Foreskin keratinocyte (primary cell): ENCODE measurements at places on chromosomes 12 and 14.

DNA sequence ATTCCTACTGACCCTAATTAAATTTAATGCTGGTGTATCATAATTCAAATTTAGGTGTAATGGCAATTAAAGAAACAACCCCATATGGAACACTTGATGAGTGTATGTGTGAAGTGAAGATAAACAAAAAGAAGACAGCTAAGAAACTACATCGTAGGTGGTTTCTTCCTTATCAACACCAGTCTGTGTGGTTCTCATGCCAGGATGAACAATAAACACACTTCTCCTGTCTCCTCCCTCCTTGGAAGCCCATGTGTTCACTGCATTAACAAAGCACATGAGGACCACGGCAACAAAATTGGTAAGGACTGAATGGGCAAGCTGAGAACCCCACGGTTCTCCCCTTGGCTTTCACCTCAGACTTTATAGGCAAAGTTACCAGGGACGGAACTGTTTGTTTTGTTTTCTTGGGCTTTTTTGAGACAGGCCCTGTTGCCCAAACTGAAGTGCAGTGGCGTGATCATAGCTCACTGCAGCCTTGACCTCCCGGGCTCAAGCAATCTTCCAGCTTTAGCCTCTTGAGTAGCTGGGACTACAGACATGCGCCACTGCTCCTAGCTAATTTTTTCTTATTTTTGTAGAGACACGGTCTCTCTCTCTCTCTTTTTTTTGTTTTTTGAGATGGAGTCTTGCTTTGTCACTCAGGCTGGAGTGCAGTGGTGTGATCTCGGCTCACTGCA lies 71.0 kb downstream of the TRAFD1 start:
- DNase-seq: no peak

DNA sequence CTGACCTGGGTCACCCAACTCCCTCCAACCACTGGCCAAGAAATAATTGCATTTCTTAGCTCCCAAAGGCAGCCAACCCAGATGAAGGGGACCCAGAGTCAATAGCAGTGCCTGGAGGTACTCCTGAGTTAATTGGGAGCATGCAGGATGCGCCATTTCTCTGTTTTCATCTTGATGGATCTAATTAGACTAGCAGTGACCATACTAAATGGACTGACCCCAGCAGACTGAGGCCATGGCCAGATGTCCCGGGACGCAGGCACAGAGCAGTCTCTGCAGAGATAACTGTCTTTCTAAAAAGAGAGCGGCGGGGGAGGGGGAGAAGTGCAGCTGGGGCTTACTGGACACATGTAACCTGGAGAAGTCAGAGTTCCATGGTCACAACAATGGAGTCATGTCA lies 53.2 kb upstream of the CMKLR1 start:
- DNase-seq: no peak

GRCh38 chr12:54217774-54218241 lies 29.0 kb upstream of the SMUG1 start:
- no peak for DNase-seq

DNA sequence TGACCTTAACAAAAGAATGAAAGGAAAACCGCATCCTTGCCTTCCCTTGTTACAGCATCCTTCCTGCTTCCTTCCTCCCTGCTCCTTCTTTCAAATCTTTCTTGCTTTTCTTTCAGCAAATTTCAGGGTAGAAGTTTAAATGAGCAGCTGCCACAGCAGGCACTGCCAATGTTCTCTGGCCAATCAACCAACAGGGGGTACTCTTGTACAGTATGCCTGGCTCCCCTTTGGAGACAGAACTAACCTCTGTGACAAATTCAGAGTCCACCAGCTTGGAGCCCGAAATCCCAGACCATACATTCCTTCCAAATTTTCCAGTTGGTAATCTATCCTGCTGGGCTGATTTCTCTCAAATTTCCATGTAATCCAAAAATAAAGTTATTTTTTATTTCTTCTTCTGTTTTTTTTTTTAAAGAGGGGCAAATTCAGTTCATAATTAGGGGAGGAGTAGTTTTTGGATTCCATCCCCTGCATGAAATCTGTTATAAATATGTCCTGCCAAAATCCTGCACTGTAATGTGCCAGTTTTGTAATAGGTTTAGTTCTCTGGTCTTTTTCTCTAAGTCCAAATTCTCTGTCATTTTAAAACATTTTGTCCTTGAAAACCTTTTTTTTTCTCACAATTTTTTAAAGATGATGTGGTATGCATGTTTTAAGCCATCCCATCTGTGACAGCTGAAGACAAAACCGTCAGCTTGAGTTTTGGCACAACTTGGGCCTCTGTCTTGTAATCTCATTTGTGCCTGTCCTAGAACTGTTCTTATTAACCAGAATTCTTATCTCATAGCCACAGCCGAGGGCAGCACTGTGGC lies 610.0 kb upstream of the LMO3 start:
- no peak for DNase-seq

DNA sequence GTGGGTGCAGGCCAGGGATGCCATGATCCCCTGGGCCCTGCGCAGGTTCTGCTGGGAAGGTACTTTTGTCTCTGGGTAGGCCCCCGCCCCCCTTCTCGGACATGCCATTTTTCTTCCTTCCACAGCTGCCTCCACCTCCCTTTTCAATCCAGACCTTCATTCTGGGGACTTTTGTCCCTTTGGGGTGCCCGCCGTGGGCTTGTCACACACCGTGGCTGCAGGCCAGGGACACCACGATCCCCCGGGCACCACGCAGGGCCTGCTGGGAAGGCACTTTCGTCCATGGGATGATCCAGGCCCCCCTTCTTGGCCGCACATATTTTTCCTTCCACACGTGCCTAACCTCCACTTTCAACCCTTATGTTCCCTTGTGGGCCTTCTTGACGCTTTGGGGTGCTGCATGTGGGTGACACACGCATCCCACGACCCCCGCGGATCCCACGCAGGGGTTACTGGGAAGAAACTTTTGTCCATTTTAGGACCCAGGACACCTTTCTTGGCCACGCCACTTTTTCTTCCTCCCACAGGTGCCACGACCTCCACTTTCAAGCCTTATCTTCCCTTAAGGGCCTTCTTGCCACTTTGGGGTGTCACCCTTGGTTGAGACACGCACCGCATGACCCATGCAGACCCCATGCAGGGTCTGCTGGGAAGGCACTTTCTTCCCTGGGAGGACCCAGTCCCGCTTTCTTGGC lies 272.5 kb downstream of the ALG10 start:
- no peak for DNase-seq

DNA sequence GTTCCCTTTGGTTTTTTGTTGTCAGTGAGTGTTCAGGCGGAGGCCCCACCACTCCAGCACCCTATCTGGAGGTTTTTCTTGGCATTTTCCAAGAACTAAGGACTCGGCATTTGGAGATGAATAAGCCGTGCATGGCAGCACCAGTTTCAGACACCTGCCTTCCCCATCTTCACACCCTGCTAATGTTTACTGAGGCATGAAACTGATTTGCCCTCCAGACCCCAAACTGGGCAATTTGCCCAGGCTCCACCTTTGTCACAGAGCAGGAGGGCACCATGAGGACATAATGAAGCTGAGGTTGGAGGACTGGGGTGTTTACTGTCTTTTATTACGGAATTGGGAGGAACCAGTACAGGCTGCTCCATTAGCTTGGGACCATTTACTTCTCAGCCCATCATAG lies 113.4 kb downstream of the LGMN start:
- DNase-seq: no peak

DNA sequence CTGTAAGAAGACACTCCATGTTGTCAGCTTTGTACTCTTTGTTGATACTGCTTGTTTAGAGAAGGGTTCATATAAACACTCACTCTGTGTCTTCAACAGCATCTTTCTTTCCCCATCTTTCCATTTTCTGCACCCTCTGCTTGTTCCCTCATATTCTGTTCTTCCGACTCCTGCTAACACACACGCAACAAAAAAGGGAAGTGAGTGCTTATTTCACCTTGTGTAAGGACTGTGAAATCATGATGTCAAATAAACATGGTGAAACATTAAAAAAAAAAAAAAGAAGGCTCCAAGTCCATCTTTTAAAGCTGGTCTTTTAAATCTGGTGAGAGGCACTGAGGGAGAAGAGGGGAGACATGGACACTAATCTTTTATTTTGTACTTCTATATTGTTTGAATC lies 145.4 kb downstream of the RPAP3 start:
- DNase-seq: no peak

DNA sequence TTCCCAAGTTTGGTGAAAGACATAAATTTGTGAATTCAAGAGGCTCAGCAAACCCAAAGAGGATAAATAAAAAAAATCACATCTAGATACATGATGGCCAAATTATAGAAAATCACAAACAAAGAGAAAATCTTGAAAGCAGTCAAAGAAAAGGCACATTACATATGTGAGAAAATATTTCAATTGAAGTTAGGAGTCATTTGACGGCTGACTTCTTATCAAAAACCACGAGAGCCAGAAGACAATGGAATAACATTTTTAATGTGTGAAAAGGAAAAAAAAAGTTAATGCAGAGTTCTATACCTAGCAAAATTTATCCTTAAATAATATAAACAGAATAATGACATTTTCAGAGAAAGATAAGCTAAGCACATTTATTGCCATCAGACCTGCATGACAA lies 307.0 kb downstream of the C12orf75 start:
- DNase-seq: no peak

- DNase-seq: no peak
These were observed 44.5 kb upstream of the VPS33A start for GRCh38 chr12:122310626-122311333.
